ENCODE measurements at places on chromosomes 16 and 17.

- no peak for DNase-seq
Observed at GRCh38 chr17:27244011-27244410, 49.9 kb upstream of the WSB1 start.

- DNase-seq, result no peak
Observed at GRCh38 chr16:88379694-88380040, 3.1 kb upstream of the ZNF469 start.

DNA sequence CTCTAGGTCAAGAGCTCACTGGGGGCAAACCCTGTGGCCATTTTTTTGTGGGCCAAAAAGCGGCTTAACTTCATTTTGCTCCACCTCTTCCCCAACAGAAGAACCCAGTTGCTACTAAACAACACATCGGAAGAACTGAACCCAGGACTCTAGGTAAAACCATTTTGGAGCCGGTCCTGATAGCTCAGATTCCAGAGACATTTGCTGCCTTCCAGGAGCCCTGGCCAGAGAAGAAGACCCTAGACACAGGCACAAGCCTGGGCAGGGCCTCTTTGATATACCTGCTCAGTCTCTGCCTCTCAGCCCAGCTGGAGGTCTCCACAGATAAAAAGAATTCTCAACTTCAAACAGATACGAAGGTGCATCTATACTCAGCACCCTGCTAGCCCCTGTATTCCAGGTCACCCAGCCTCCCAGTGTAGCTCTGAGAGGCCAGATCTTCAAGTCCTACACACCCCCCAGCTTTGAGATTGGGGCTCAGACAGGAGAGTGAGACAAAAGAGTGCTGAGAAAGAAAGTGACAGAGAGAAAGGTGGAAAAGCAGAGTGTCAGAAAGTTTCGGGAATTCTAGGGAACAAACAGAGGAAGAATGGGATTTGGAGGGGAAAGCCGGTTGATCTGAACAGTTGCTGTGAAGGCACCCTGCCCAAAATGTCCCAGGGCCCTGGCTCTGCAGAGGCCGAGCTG is 6.6 kb upstream of the HOXB9 start:
- DNase-seq, result no peak

DNA sequence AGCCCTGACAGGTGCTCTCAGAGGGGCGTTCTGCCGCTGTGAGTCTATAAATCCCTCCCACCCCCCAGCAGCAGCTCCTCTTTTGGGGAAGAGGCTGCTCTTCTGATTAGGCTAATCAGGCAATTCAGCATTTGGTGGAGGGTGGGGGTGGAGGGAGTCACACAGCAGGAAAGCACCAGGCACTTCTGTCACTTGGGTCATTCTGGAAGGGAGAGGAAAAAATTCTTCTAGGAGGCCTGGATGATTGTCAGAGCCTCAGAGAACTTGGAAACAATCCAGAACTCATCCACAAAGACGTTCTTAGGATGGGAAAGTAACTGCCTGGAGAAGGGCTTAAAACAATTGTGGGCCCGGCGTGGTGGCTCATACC is 7.3 kb upstream of the SSTR2 start:
- DNase-seq, result no peak

DNA sequence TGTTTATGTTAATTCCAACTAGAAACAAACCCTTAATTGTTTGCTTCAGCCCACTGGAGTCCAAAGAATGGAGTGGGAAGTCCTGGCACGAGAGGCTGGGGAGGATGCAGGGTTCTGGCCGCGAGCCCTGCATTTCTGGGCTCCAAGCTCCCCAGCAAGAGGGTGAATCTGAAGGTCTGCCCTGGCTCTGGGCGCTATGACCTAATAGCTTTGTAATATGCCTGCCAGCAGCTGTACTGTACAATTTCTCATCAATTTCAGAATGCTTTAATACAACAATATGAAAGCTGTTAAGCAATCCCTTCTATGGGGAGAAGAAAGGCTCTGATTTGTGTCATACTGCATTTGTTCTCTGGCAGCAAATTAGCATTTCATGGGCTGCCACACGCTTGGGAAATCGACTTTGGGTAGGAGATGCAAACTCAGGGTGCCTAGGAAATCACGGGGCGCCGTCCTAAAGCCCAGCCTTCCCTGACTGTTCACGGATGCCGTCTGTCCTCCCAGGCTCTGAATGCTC is 43.8 kb downstream of the NDEL1 start:
- DNase-seq, result no peak

DNA sequence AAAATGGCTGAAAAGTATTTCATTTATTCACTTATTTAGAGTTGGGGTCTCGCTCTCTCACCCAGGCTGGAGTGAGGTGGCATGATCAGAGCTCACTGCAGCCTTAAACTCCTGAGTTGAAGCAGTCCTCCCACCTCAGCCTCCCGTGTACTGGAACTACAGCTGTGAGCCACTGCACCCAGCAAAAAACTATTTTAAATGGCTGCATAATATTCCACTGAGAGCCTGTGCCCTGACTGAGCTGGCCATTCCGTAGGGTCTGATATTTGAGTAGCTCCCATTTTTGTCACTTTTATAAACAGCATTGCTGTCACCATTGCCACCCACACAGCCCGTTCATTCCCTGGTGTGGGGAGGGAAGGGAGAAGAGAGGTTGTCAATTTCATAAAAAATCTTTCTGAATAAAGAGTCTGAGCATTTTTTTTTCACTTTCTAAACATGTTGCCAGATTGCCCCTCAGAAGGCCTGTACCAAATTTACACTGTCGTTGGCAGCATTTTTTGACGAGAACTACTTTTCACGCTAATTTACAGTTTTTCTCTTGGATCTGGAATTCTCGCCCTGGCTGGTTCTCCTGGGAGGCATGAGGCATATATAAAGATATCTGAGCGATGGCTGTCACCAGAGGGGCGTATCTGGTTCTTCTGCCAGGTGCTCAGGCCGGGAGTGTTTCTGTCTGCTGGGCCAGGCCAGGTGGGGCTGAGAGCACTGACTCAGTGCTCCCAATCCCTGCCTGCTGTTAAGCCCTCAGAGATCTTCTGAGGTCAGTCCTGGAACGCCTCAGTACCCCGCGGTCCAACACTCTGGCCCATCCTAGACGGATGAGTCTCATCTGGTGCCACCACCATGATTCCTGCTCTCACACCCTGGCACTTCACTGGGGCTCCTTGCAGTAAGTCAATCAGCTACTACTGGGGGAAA is 7.2 kb upstream of the KIFC3 start:
- no peak for DNase-seq

GRCh38 chr17:20063665-20064648 is 54.8 kb downstream of the SPECC1 start:
- DNase-seq, result no peak

DNA sequence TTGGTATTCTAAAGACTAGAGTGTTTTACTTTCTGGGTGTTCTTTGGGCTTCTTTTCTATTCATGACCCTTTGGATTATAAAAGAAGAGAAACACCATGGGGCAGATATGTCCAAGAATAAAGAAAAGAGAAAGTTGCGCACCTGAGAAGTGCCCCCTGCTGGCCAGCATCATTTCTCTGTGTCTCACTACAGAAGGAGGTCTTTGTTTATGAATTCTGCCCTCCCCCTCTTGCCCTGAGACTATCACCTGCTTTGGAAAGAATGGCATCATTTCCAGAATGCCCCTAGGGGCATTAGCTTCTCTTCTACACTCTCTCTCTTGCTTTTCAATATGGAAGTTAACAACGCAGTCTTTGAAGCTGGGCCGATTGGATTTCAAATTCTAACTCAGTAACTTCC is 45.0 kb downstream of the CDH13 start:
- peak; percentile 71 for DNase-seq

DNA sequence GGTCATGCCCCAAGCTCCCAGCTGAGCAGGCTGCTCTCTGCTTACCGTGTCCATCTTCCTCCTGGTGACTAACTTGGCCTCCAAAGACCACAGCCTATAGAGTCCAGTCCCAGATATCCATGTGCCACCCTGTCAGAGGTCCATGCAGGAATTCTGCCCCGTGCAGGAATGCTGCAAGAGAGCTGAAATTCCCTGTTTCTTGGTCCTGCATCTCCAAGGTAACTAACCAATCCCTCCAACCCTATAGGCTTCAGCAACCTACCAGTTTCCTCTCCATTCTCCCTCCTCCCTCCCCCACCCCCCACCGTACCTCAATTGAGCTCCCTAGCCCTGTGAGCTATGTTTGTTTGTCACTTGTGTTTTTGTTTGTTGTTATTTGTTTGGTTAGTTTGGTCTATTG is 9.6 kb upstream of the MKS1 start:
- no peak for DNase-seq

- no peak for DNase-seq
Observed at GRCh38 chr16:13517841-13518240, 402.1 kb upstream of the ERCC4 start.

- DNase-seq, result no peak
Observed at GRCh38 chr16:81174644-81175324, 63.7 kb upstream of the BCO1 start.

Data from natural killer cell (primary cell).